ENCODE measurements at places on chromosomes 13 and 19.
A peak's percentile ranks its signal among the peaks of the same experiment; 100 is the strongest.

DNA sequence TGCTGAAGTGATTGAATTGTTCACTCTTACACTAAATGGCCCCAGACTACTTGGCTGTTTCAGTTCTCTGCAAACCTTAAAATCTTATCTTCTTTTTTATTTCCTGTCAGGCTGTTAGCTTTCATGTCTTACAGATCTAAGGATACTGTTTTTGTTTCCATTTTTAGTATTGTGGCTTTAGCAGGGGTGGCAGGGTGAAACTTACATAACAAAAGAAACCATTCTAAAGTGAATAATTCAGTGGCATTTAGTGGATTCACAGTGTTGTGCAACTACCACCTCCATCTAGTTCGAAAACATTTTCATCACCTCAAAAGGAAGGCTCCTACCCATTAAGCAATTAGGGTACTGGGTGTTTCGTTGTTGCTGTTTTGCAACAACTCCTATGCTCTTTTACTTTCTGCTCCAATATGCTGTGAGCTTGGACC, 19.8 kb downstream of the TMEM272 start:
- no peaks in the 10 kb centered on the region for H3K27me3 ChIP-seq
- no peak overlapping the region for H3K4me3 ChIP-seq
- no peaks in the 10 kb centered on the region for H3K36me3 ChIP-seq
- DNase-seq: no peak

GRCh38 chr13:112893570-112894422, 75.2 kb upstream of the MCF2L start:
- peak overlapping the region; percentile 80 for H3K4me3 ChIP-seq
- H3K4me1 ChIP-seq: peaks cover 21% of the 10 kb centered on the region
- no peaks in the 10 kb centered on the region for H3K36me3 ChIP-seq
- H3K27me3 ChIP-seq: no peaks in the 10 kb centered on the region
- H3K27ac ChIP-seq: peak overlapping the region; percentile 95

DNA sequence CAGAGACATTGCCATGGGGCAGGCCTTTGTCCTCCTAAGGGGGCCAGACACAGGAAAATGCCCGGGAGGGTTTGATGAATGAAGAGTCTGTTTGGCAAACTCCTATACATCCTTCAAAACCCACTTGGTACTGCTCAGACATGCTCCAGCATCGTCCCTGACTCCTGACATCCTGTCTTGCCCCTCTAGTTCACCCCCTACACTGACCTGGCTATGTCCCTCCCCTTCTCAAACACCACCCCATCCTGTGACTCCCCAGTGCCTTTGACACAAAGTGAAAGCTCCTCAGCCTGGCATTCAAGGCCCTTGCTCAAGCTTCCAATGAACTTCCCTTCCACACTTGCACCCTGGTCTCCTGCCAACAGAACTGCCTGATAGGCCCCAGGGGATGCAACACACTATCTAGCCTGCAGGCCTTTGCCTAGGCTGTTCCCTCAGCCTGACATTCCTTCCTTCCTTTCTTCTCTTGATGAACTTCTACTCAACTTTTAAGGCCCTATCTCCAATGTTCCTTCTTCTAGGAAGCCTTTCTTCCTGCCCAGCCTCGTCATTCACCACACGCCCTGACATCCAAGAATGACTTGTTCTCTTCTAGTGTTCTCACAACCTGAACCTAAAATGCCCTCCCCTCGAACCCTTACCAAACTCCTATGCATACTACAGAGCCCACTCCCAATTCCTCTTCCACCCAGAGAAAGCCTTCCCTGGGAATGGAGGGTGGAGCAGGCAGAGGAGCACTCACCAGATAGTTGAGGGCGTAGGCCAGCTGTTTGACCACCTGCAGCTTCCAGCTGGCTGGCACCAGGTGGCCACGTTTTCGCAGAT, 12.4 kb downstream of the JAK3 start:
- H3K27ac ChIP-seq: no peak overlapping the region
- no peaks in the 10 kb centered on the region for H3K36me3 ChIP-seq
- no peak for DNase-seq
- no peaks in the 10 kb centered on the region for H3K4me1 ChIP-seq

DNA sequence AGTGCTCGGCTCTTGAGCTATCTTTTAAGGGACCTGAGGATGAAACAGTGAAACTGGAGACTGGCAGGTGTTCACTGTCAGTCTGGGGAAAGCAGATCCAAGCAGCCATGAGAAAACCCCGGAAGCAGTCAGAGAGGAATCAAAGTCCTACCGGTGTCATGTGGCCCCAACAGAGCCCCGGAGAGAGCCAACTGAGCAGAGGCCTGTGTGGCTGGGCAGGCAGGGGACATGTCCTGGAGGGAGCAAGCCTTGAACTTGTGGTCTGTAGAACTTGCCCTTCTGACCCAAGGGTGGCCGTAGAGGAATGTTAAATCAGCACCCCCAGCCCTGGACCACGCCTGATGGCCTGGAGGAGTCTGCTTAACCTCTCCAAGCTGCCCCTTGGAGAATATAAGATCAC, 113.7 kb upstream of the ZNF507 start:
- no peak for DNase-seq
- no peaks in the 10 kb centered on the region for H3K27me3 ChIP-seq
- H3K36me3 ChIP-seq: no peaks in the 10 kb centered on the region
- no peaks in the 10 kb centered on the region for H3K4me1 ChIP-seq
- H3K27ac ChIP-seq: no peak overlapping the region
- no peak overlapping the region for H3K4me3 ChIP-seq

GRCh38 chr19:36489118-36489919, at the start of gene ZNF566:
Gene ZNF566, minus strand, starts transcription at chr19:36489561. Its CDS starts 13,004 bp downstream, at chr19:36476557.
- peak within 1 kb of the TSS; percentile 93 for H3K4me3 ChIP-seq
- H3K27ac ChIP-seq: peak within 1 kb of the TSS; percentile 99
- no peaks in the 10 kb centered on the region for H3K4me1 ChIP-seq
- DNase-seq: peak; percentile 97

- H3K4me1 ChIP-seq: no peaks in the 10 kb centered on the region
- H3K36me3 ChIP-seq: no peaks in the 10 kb centered on the region
- no peaks in the 10 kb centered on the region for H3K27me3 ChIP-seq
Observed at GRCh38 chr19:42965176-42965575, 28.2 kb upstream of the PSG7 start.

GRCh38 chr19:11480715-11481533, at the start of gene ELAVL3:
Gene ELAVL3, minus strand, starts transcription at chr19:11481046. Its CDS starts 438 bp downstream, at chr19:11480608.
- H3K36me3 ChIP-seq: no peaks in the 10 kb centered on the region
- H3K27ac ChIP-seq: peak within 1 kb of the TSS; percentile 19
- DNase-seq: no peak

DNA sequence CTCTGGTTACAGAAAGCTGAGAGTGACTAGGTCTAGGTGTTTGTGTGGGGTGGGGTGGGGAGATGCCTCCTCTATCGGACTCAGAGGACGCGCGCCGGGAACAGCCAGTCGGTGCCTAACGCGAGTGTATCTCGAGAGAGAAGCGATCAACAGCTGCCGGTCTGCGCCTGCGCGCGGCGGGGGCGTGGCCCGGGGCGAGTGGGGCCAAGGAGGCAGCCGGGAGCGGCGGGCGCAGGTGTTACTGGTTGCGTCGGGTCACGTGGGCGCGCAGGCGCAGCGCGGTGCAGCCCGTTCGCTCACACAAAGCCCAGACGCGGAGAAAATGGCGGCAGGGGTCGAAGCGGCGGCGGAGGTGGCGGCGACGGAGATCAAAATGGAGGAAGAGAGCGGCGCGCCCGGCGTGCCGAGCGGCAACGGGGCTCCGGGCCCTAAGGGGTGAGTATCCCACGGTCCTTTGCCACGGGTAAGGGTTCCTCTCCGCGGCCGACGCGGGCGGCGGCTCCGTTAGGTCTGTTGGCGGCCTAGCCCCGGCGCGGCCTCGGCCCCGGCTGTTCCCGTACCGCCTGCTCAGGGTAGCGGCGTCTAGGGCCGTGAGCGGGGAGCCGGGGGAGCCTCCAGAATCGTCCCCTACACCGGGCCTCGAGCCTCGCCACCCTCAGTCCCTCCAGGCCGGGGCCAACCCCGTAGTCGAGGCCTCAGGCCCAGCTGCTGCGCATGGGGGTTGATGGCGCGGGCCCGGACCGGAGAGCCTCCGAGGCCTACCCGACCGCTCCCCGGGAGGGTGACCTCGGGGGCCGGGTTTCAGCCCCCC, at the start of gene HNRNPM:
Gene HNRNPM, plus strand, starts transcription at position 299 of the 811 bp plus-strand sequence. Its CDS starts 24 bp downstream, at position 323.
- peak; percentile 99 for DNase-seq
- peak within 1 kb of the TSS; percentile 98 for H3K27ac ChIP-seq
- H3K4me1 ChIP-seq: peaks cover 15% of the 10 kb centered on the region

Data from Caco-2 (cell line).